ENCODE measurements at places on chromosomes 2 and 18.

- peak; percentile 27 for DNase-seq
These were observed 777 bp downstream of the GALNT3 start for GRCh38 chr2:165793161-165793778.

GRCh38 chr2:119476301-119477112 lies 44.9 kb downstream of the TMEM37 start:
- DNase-seq = peak; percentile 63

- peak; percentile 45 for DNase-seq
These were observed 233.5 kb upstream of the ATP5MC3 start for GRCh38 chr2:175414882-175415487.

GRCh38 chr2:239895669-239896068 lies 129.5 kb downstream of the NDUFA10 start:
- DNase-seq = no peak

GRCh38 chr2:199743415-199744120 lies 107.4 kb downstream of the FTCDNL1 start:
- DNase-seq = no peak

DNA sequence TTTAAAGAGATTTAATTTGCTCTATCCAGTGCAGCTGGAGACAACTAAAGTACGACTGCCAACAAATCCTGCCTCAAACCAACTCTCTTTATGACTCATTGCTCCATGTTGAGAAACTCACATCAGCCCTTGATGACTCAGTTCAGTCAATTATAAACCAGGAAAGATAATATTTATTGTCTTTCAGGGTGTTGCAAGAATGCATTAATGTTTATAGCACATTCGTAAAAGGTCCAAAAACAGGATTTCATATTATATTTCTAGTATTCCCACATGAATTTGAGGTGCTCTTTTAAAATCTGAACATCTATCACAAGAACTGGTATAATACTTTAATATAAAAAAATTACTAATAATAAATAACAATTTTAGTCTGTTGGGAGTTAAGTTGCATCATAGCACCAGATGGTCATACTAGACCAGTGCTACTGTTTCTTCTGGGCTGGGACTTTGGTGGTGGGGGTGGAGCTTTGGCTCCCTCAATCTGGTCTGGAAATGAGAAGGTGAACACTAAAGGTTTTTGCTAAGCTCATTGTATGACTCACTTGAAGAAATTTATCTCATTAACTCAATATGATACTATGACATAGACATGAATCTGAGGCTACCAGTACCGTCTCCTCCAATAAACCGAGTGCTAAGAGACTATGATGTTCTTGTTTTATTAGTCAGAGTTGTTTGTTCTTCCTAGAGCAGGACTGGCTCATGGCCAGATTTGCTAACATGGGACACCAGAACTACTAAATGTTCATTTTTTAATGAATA lies 26.6 kb upstream of the MAP3K20 start:
- DNase-seq = peak; percentile 50

- no peak for DNase-seq
These were observed 208.2 kb upstream of the REV1 start for GRCh38 chr2:99697811-99698568.

GRCh38 chr18:74040459-74041332 lies 106.9 kb downstream of the FBXO15 start:
- peak; percentile 63 for DNase-seq

DNA sequence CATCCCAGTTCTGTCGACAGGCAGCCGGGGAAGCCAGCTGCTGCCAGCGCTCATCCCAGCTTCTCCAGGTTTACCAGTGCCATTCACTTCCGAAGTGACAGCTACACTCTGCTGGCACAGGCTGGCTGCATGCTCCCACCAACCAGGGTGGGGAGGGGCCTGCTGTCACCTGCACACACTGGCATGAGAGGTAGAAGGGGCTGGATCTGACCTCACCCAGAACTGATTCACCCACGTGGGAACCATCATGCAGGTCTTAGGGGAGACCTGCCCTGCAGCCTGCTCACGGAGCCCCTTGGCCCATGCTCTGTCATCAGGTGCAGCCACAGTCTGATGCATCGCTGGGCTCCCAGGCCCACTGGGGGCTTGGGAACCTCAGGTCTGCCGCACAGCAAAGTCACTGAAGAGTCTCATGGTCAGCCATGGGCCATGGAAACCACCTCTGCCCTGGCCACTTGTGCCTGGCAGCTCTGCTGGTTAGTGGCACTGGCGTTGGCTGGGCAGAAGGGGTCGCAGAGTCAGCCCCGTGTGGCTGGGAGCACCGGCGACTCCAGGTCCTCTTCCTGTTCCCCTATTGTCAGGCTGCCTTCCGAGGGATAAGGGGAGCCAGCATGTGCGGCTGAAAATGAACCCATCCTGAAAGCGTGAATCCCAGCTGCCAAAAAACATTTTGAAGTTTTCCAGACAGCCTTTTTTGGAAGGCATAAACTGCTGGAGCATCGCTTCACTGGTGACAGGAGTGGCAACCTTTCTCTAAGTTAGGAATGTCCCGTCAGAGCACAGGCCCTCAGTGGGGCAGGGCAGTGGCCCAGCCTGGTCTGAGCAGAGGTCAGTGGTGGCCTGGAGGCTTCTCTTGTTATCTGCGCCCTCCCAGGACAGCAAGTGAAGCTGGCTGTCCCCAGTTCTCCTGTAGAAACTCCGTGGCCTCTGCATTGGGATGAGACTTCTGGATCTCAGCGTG lies 157.8 kb downstream of the SEPTIN10 start:
- DNase-seq = no peak

- no peak for DNase-seq
These were observed 27.2 kb upstream of the FBLN7 start for GRCh38 chr2:112110966-112111365.

GRCh38 chr2:6909431-6910385 lies 7.5 kb upstream of the RNF144A start:
- DNase-seq = peak; percentile 97
